Omental fat pad (tissue), 4 donors: ENCODE measurements at places on chromosomes 4 and X.

DNA sequence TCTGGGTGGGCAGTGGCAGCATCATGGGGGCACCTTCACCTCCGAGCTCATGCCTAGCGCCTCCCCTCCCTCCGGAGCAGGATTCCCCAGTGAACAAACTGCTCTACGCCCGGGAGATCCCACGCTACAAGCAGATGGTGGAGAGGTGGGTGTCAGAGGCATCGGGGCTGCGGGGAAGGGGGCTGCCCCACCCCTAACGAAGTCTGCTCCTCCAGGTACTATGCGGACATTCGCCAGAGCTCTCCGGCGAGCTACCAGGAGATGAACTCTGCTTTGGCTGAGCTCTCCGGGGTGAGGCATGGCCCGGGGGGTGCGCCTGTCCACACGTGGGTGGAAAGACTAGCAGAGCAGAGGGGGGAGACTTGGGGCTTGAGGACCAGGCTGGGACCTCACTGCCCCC, 2.7 kb upstream of the SRPK3 start:
- DNase-seq, result no peak

DNA sequence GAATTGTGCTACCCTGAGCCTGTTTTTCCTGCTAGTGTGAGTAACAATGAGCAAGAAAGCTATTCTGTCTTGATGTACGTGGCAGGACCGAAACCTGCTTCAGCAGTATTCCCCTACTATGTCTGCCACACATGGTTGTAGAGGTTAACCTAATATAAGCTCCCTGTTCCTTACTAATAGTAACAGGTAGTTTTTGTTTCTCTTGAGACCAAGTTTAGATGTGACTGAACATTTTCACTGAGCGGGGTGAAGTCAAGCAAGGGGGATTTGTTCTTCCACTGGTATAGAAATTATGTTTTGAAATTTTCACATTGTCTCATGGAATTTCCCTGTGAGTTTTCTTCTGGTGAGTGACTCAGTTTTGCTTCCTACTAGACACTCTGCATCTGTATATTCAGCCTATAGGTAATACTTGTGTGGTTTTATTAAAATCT, 37.3 kb downstream of the RRAGB start:
- DNase-seq, result no peak

GRCh38 chrX:29530501-29530900, 684.9 kb upstream of the MAGEB2 start:
- DNase-seq, result no peak

- no peak for DNase-seq
Observed at GRCh38 chr4:169662206-169662605, 41.8 kb downstream of the CLCN3 start.

DNA sequence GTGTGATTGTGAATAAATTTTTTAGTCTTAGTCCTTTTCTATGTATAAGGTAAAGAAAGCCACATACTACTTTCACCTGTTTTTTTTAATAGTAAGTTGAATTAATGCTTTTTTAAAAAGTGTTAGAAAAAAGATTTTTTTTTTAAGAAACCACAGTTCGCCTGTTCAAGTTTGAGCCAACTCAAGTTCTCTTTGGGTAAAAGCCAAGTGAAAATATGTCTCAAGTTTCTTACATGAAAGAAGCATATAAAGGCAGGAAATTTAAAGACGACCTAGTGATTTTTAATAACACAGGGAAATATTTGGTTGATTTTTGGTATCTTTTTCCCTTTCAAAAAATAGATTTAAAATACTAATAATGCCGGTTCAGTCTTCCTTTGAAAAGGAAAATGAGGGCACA, 369.9 kb upstream of the NR3C2 start:
- no peak for DNase-seq

DNA sequence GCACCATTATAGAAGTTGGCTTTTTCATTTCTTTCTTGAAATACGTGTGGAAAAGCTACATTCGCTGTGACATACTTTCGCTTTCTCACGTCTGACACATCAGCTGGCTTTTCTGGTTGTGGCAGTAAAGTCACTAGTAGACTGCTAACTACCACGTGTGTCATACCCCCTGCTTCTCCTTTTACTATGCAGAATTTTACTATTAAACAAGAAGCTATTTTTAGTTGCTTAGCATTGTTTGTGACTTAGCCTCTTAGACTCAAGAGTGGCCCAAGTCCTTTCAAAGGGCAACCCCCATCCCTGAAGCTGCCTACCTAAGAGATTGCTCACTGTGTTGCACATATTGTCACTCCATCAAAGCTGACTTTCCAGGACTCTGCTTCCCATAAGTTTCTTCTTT, 2.1 kb upstream of the IL2 start:
- no peak for DNase-seq

- DNase-seq, result no peak
Observed at GRCh38 chr4:70701271-70701670, 12.9 kb downstream of the UTP3 start.

GRCh38 chr4:53043055-53043454, 180.9 kb downstream of the RASL11B start:
- no peak for DNase-seq

- DNase-seq, result no peak
Observed at GRCh38 chr4:10272511-10272910, 155.9 kb upstream of the WDR1 start.

DNA sequence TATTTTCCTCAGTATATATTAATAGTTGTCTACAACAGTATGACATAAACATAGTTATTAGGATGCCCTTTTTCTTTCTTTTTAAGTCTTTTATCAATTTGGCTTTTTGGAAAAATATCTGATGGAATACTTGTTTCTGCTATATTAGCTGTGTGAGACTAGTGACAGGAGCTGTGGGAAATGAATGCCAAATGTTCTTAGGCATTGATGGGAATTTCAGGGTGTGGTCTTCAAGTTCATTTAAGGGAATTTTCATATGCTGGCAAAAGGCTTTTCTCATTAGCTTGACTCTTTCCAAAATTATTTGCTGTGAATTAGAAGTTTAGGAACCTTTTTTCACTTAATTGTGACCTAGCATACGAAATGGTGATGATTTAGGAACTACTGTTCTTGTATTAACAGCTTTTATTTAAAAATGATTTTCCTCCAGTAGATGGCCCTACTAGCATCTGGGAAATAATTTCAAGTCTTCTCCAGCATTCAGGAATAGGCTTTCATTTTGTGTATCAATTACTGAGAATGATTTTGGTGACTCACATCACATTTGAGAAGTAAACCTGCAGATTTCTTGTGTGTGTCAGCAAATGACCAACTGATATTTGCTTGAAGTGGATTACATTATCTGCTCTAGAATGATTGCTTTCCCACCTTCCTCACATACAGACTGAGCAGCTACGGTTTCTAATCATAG, 70.9 kb downstream of the HTT start:
- DNase-seq, result no peak

DNA sequence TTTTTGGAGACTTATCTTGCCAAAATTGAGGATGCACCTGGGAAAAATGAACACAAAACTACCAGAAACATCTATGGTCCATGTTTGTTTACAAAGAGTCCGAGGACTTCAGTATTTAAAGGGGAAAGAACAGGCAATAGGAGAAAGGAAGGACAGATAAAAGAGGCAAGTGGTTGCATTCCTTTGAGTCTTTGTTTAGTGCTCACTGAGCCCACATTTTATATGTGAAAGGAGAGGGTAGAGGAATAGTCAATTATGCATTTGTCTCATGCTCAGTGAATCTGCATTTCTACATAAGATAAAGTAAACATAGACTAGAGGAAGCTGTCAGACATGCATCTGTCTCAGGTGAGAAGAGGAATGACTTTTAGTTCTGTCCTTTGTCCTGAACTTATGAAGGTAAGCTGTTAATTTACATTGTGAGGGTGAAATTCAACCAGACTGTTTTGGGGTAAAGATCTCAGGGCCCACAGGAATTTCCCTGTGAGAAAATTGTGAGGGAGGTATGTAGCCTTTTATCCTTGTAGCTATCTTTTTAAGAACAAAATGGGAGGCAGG, 4.5 kb downstream of the DMP1 start:
- no peak for DNase-seq

DNA sequence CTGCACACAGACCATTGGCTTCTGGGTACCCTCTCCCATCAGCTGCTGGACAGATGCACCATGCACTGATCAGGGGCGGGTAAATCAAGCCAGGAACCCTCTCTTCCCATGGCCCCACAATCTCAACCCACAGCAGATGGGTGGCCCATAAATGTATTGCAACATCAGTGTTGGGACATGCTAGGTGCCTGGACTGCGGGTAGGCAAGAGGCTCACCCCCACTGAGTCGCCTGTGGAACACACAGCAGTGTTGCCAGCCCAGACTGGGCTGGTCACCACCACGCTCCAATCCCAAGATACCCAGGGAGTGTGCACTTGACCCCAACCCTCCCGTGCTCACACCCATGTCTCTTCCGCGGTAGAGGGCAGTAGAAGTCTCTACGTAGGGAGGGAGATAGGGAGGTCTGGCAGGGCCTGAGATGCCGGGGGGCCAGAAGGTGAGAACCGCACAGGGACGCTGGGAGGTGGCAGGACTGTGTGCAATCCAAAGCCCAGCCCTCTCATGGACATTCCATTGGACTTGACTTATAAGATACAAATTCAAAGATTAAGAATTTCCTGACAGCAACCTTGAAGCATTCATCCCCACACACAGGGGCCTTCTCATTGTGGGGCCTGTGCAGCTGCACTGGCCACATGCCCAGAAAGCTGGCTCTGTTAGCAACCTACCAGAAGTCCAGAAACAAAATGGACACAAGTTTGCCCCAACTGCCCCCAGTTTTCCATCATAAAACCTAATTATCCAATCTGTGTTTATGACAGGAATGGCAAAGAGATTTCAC, 183.7 kb downstream of the NSUN7 start:
- DNase-seq, result no peak

- no peak for DNase-seq
Observed at GRCh38 chrX:124228849-124229248, 103.6 kb upstream of the TEX13D start.

GRCh38 chr4:73885574-73886267, 16.5 kb downstream of the CXCL1 start:
- DNase-seq, result no peak

GRCh38 chrX:42597481-42597880, 180.5 kb downstream of the PPP1R2C start:
- DNase-seq, result no peak
